WTC11 (cell line): ENCODE measurements at places on chromosomes 7 and 10. TPM values are rescaled to one million over a fixed set of nuclear protein-coding genes. Genes with fewer than 3 reads are reported as not detected.
A peak's percentile ranks its signal among the peaks of the same experiment; 100 is the strongest.

DNA sequence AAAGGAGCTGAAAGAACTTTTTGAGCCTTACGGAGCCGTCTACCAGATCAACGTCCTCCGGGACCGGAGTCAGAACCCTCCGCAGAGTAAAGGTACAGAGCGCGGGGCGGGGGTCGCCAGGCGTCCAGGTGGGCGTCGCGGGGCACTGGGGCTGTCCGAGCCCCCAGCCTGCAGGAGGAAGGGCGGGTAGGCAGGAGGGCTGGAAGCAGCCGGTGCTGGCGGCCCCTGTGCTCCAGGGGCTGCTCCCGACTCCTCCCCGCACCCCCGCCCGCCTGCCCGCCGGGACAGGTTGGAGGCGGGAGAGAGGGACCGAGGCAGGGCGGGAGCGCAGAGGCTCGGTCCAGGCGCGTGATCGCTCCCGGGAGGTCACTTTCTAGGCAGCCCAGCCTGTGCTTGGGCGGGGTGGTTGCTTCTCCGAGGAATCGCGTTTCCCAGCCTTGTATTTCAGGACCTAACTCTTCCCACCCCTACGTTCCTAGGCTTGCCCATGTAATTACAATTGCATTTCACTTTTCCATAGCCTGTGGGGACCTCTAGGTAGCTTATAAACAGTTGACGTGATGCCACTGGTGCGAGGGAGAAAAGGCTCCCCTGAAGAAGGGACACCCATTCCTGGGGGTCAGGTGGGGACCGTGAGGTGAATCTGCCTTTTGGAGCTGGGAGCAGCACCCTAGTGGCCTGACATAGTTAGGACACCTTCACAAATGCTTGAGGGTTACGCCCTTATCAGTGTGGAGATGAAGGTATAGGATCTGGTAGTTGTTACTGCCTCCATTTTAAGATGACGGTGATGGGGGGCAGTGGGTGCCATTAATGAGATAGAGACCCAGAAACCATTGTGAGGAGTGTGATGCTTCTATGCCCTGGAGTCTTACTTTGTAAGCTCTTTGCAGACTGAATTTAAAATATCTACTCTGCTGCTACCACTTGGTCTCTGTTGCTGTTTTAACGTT lies 148.2 kb downstream of the CELF2 start:
- DNase-seq = peak; percentile 66

DNA sequence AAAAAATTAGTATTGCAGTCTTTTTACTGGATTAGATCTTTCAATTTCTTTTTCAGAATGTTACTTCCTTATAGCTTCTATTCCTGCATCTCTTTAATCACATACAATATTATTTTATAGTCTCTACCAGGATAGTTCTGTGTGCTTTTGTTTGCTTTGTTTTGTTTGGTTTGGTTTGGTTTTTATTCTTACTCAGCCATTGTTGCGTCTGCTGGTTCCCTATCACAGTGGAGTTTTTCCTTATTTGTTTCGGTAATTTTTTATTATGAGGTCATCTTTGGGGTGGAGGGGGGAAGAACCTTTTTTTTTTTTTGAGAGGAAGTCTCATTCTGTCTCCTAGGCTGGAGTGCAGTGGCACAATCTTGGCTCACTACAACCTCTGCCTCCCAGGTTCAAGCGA lies 9.0 kb upstream of the BAIAP2L1 start:
- no peak for DNase-seq

DNA sequence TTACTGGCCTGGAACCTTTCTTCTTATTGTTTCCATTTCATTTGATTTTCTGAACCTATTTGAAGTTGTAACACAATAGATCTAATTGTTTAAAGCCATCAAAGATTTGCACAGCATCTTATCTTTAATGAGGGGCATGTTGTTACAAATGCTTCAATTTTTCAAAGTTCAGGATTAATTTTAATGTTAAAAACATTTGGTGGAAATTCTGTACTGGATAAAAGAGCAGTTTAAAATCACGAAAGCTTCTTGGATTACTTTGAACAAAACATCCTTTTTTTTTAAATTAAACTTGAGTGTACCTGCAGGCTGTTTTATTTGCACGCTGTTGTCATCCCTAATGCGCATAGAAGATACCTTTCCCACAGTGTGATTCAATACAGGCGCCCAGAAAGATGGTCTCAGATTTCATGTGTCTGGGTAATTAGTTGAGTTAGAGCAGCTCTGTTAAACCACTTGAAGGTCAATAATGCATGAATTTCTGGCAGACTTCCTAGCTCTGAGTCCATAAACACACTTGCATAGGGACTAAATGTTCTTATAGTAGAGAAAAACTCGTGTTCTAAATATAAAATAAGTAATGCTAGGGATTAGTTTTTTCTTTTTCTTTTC lies 29.3 kb upstream of the DDX50 start:
- no peak for DNase-seq

DNA sequence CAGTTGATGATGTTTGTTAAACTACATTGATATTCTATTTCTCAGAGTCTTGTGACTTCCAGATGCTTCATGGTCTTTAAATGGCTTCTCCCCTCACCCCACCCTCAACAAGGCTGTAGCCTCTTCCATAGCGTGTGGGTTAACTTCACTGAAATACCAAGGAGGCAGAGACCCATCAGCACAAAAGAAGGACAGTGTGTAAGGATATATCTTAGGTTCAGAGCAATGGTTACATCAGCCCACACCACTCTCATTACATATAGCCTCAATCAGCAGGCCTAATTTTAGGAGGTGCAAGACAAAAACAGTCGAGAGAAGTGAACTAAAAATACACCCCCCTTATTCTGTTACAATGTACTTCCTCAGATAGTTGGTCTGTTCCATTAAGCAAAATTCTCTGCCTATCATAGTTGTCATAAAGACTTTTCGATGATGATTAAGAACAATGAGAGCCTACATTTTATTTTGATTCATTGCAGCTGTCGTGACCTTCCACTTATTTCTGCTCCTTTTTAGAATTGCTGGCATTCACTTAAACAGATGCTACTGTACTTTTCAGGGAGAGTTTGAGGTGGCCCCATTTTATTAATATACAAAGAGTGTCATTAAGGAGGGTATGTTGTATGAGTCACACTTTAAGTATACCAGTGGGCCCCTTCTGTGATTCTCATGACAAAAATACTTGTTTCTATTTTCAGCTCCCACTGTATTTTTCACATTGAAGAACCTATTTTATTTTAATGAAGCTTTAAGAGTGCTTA lies 52.1 kb downstream of the WIPF3 start:
- DNase-seq = no peak

- no peak for DNase-seq
These were observed 126.6 kb downstream of the SORBS1 start for GRCh38 chr10:95434583-95434982.

DNA sequence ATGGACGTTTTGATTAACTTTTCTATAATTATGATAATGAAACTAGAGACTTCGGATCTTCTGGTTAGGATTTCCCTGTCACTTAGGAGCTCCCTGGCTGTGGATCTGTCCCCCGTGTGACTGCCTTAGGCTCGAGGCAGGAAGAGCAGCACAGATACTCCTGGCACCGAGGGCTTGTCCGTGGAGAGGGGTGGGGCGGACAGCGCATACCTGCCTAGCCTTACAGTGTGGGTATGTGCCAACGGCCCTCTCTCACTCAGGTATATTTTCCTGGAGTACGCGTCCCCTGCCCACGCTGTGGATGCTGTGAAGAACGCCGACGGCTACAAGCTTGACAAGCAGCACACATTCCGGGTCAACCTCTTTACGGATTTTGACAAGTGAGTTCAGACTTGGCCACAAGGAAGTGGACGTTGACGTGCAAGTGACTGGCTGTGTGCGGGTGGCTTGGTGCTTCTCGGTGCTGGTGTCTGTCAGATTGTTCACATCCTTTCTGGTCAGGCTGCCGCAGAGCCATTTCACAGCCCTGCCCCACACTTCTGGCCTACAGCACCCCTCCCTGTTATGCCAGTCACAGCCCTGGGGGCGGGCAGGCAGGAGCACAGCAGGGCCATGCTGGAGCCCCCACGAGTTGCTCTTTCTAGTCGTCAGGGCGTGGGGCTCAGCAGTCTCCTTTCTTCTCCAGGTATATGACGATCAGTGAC lies 7.9 kb downstream of the EIF3B start:
- DNase-seq = no peak

DNA sequence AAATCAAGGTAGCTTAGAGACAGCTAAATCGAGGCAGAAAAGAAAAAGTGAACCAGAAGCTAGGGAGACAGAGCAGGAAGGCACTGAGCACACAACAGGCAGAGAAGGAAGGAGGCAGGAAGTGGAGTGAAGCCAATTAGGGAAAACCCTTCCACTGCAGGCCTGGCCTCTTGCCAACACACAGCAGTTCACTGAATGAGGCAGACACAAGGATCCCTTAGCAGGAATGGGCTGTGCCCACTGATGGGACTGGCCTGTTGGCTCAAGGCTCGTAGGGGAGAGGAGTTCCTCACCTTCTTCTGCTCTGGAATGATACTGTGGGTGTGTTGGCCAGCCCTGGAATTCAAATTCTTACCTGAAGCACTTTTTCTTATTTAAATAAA lies 220.3 kb upstream of the STK17A start:
- no peak for DNase-seq

DNA sequence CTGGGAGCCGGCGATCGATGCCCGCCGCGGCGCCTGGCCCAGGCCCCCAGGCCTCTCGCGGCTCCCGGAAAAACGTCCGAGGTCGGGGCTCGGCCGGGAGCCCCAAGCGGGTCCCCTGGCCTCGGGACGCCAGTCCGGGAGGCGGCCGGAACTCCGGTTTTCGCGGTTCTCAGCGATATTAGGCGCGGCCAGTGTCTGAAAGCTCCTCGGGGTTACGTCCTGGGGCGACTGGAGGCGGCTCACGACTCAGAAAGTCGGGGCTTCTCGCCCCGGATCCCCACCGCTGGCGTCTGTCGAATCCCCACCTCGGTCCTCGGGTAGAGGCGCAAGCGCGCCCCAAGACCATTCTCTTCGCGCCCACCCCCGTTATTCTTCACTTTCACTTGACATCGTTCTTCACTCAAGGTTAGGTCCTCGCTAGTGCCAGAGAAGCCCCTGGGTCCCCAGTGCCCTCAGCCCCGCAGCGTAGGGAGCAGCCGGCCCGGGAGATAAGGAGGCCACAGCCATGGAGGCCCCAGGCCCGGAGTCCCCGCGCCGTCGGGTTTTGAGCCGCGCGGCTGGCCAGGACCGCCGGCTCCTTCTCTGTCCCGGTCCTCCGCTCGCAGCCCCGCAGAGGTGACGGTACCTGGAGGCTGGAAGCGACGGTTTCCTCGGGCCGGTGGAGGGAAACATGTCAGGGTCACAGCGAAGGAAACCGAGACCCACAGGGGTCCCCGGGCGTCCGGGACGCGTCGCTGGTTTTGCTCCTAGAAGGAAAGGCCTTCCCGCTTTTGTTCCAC lies 35.2 kb upstream of the EBLN1 start:
- peak; percentile 48 for DNase-seq

DNA sequence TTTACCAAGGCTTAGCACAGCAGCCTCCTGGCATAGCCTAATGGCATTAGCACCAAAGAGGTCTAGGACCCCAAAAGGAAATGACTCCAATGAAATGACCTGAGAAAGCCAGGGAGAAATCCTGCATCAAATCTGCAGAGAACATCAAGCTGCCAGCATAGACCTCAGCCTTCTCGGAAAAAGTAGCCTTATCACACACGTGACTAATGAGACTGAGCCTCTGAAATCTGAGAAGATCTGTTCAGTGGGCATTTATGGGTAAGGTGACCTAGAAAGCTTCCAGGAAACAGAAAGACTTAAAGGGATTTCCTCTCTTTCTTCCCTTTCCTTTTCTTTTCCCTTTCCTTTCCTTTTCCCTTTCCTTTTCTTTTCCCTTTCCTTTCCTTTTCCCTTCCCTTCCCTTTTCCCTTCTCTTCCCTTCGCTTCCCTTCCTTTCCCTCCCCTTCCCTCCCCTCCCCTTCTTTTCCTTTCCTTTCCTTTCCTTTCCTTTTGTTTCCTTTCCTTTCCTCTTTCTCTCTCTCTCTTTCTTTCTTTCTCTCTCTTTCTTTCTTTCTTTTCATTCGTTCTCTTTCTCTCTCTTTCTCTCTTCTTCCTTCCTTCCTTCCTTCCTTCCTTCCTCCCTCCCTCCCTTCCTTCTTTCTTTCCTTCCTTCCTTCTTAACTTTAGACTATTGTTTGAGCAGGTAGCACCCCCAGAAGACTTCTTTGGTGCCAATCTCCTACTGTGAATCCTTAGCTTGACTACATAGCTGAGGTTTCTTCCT lies 23.1 kb upstream of the PTTG1IP2 start:
- no peak for DNase-seq

DNA sequence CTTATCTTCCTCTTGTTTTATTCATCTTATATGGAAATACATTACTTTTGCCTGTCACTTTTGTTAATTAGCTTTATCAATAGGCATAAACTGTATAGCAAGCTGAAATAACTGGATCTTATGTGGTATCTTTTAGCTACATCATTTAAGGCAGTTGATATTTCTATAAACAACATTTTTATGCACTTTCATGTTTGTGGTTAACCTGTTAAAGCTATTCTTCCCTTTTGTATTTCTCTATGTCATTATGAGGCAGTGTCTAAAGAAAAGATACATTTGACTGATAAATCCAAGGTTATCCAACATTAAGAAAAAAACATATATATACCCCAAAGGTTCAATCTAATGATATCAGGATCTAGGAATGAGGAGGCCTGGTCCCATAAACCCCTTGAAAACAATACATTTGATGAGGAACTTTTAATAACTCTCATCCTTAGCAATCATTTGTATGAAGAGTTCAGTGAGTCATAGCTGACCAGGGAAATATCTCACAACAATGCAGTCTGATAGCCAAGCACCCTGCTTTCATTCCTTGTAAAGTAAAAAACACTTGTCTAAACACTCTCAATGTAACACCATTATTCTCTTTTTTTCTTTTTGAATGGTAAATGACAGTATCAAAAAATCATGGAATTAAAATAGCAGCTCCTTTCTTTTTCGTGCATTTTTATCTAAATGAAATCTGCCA lies 300.9 kb downstream of the NEBL start:
- DNase-seq = no peak

- DNase-seq = no peak
These were observed 159.6 kb downstream of the EGFR start for GRCh38 chr7:55178292-55178862.

GRCh38 chr7:24466168-24466768 lies 107.0 kb upstream of the PALS2 start:
- DNase-seq = no peak

- DNase-seq = no peak
These were observed 80.5 kb downstream of the ELAPOR2 start for GRCh38 chr7:86978808-86979506.

DNA sequence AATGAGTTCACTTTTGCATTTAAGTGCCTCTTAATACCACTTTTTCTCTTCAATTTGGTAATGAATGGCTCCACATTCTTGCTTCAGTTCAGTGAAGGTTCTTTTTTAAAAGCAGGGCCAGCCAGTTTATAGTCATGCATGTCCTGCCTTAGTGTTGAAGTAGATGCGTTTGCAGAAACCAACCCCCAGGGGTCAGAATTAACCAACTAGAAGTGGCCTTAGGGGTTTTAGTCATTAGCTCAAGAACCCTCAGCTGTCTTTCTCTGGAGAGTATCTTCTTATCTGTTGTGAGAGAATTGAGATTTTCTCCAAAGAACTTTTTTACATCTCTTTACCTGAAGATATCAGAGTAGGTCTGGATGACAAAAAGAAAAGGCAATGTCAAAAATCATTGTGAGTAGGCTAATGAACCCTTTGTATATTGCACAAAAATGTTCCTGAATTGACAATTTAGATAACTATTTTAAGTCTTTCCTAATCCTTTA lies 82.2 kb downstream of the PIK3CG start:
- DNase-seq = peak; percentile 65

- no peak for DNase-seq
These were observed 27.8 kb upstream of the ITGB1 start for GRCh38 chr10:32985775-32986350.

The BMPR1A gene
- total RNA-seq = 99.7 to 107 TPM (median 104 TPM) in 3 replicates

The AP5Z1 gene
- total RNA-seq = 25.6 to 29.4 TPM (median 27.9 TPM) in 3 replicates

The GFRA1 gene
- total RNA-seq = 4.4 to 6.1 TPM (median 5.1 TPM) in 3 replicates

The TMEM60 gene
- 21.5 to 23.7 TPM (median 23.4 TPM) in 3 replicates for total RNA-seq

The CFAP46 gene
- 2.9 to 3.4 TPM (median 3.3 TPM) in 3 replicates for total RNA-seq

The IKZF1 gene
- 1.9 to 2.4 TPM (median 2.3 TPM) in 3 replicates for total RNA-seq
